Activated CD4-positive, alpha-beta T cell treated with anti-CD3 and anti-CD28 coated beads for 48 hours (primary cell): ENCODE measurements at places on chromosomes 3 and 15.

GRCh38 chr3:24387493-24387892 is 107.2 kb downstream of the THRB start:
- DNase-seq = no peak

DNA sequence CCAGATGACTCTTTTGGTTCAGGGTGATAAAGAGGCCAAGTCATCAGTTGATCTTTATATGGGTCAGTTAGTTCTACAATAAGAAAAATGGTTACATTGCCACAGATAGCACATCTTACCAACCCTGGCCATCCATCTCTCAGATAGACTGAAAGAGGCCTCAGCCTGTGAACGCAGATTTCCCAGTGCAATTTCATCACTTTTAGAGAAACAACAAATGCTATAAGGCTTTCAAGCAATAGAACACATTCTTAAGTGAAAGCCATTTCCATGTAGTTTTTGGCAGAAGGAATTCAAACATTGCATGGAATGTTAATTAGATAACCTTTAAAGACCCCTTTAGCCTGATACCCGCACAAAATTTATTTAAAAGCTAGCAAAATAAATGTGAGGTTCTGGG is 200.6 kb upstream of the ZBTB20 start:
- DNase-seq = no peak

DNA sequence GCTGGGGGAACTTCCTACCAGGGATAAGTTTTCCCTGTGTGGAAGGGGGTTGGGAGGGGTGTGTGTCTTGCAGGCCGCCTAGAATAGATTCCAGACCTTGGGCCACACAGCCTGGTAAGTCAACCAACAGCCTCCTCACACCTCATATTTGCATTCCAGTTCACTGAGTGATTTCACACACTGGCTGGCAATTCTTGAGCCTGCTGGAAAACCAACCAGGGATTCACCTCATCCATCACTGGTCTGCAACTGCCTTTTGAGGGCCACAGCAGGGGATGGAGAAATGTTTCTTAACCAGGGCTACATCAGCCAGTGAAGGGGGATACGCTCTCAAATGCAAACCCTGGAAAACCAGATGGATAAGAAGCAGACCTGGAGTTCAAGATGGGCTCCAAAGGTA is 2.0 kb downstream of the FSTL1 start:
- no peak for DNase-seq

DNA sequence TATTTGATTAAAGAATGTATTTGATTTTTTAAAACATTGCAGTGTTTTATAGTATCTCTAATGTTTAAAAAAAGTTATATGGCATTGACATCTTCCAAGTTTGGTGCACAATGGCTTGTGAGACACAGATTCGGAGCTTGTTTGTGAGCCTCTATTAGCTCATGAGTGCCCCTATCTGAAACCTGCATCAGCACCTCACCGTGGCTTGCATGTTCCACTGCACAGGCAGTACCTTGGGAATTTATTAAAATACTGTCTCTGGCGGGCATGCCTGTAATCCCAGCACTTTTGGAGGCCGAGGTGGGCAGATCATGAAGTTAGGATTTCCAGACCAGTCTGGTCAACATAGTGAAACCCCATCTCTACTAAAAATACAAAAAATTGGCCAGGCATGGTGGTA is 6.8 kb upstream of the RTP2 start:
- no peak for DNase-seq

DNA sequence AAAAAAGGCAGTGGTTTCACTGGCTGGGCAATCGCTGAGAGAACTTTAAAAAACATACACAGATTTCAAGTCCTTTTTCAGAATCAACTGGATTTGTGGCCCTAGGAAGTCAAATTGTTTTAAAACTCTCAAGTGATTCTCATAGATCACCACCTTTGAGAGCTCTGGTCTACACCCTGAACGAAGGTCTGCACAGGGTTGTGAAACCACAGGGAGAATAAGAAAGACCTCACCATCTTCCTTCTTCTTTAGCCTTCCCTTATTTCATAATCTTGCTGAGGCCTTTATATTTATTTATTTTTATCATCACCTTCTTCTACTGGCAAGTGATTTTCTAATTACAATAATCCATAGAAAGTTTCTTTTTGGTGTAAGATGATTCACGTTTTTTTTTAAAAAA is 58.1 kb downstream of the FOXP1 start:
- DNase-seq = no peak

DNA sequence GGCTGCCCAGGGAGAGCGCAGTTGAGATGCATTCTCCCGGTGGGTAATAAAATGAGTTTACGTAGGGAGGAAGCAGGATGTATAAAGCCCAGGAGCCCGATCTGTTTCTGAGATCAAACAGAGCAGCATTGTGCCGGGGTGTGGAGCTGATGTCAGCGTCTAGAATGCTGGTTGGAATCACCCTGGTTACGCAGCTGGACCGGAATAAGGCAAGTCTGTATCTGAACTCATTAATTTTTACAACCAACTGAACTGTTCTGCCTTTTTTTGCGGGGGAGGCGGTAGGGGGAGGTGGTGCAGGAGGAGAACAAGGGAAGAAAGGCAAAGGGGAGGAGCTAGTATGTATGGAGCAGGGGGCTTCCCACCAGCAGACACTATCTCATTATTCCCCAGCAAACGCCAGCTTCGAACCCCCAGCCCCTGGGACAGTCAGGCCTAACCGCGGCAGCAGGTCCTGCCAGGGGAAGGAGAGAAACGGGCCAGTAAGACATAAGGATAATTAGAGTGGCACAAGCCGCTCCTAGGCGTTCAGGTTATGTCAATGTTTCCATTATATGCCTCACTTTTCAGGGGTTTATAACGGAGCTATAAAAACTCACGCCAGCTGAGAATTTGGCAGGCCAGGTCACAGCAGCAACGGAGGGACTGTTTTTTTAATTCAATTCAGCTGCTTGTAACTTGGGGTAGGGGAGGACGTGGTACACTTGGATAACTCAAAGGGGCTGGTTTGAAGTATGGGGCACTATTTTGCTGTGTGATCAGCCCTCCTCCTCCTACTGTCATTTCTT is 175.3 kb upstream of the HES1 start:
- DNase-seq = no peak

- DNase-seq = no peak
Measured at GRCh38 chr3:60555686-60556354, 695.4 kb downstream of the FHIT start.

DNA sequence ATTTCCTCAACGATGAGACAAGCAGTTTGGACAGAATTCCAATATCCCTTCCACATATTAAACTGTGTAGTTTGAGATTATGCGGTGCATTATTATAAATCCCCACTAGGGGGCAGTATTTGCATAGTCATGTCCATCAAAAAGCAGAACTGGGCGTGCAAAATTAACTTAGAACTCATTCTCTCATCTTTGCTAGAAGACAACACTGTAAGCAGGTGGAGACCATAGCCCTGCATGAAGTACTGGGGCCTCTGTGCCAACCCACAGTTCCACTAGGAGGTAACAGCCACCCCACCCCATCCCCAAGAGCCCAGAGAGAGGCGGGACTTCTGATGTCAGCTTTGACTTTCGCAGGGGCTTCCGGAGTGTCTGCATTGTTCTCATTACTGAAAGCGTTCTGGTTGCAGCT is 106.6 kb upstream of the TMC3 start:
- DNase-seq = no peak

GRCh38 chr3:120793601-120794000 is 51.1 kb downstream of the GTF2E1 start:
- DNase-seq = no peak

GRCh38 chr3:189908646-189909045 is 212.1 kb downstream of the P3H2 start:
- DNase-seq = no peak

GRCh38 chr3:58835086-58835485 is 168.5 kb upstream of the FAM3D start:
- no peak for DNase-seq

DNA sequence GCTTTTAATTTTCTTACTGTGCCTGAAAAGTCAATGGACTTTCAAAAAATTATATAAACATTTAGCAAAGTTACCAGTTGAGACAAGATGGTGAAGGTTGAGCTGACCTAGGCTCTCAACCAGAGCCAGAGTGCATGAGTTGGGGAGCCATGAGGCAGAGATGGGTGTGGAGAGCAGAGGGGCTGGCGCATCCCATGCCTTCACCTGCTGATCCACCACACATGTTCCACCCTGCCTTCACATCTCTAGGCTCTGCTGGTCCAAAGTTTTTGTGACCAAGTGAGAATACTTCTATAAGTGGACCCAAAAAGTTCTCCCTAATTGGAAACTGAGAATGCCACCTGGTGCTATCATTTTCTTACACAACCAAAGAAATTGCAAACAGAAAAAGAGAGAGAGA is 47.3 kb downstream of the CCR3 start:
- no peak for DNase-seq

GRCh38 chr3:157488144-157488543 is 15.1 kb downstream of the VEPH1 start:
- DNase-seq = no peak

DNA sequence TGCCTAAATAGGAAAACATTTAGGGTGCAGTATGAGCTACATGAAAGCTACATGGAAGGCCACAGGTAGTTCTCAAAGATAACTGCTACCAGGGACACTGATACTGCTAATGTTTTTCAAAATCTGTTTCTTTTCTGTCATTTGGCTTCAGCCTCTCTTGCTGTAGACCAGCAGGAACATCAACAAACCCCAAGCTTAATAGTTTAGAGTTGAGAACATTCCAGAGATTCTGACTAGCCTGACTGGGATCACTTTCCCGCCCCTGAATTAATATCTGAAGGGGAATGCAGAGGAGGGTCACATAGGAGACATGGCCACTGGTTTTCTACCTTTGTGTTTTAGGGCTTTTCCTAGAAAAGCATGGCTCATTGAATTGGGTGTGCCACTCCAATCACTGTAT is 16.9 kb upstream of the C3orf38 start:
- DNase-seq = no peak

GRCh38 chr3:39168156-39168780 is 14.9 kb upstream of the CSRNP1 start:
- no peak for DNase-seq

DNA sequence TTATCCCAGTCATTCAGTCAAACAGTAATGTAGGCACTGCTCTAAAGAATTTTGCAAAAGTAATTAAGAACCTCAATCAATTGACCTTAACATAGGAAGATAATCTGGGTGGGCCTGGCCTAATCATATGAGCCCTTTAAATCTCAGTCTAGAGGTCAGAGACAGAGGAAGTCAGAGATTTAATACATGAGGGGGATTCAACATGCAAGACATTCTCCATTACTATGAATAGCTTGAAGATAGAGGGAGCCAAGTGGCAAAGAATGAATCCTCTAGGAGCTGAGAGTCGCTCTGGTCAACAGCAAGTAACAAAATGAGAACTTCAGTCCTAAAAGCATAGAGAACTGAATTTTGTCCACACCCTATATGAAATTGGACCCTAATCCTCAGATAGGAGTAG is 39.0 kb upstream of the MBNL1 start:
- DNase-seq = no peak

- no peak for DNase-seq
Measured at GRCh38 chr15:36809380-36809779, 230.0 kb downstream of the CDIN1 start.

DNA sequence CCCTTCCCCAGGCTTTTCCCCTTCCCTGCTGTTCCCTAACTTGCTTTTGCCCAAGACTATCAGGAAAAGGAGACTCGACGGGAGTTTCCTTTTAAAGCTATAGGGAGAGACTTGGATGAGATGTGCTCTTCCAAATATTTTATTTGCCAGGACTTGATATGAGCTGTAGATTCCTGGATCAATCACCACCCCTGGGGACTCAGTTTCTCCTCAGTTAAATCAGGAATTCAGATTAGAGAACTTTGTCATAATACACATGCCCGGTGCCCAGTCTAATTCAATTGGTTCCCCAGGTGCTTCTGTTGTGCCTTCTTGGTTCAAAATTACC is 46.6 kb downstream of the SMAD6 start:
- DNase-seq = no peak

DNA sequence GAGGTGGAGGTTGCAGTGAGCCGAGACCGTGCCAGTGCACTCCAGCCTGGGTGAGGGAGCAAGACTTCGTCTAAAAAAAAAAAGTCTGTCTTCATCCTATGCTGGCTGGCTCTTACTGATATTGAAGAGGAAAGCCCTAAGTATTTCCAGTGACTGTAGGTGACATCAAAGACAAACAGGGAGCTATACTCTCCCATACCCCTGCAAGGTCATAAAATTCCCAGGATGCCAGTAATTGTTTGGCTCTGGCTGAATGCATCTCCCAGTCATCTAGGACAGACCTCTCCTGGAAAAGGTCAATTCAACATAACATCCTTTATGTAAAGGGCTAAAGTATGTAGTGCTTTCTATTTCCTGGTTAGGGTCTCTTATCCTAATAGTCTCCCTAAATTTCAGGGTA is 8.0 kb downstream of the ZBBX start:
- DNase-seq = no peak

- peak; percentile 9 for DNase-seq
Measured at GRCh38 chr15:29825227-29825626, 3.0 kb upstream of the TJP1 start.

- no peak for DNase-seq
Measured at GRCh38 chr3:9846931-9847488, 3.2 kb upstream of the RPUSD3 start.

GRCh38 chr3:129836381-129837064 is 57.0 kb downstream of the TMCC1 start:
- DNase-seq = no peak

- DNase-seq = no peak
Measured at GRCh38 chr3:9253327-9253726, 3.9 kb upstream of the SRGAP3 start.

DNA sequence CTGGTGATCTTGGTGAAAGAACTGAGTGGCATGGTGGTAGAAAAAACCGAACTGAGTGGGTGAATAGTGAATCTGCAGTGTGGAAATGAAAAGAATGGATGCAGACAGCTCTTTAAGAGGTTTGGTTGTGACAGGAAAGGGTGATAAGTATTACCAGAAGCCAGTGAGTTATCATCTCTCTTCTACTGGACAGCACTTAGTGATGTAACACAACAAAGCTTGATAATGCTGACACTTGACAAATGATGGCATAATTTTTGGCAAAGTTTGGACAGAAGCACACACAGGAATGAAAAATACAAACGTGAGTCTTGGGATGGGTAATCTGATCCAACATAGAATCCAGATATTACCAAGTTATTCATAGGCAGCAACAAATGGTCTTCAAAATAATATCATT is 112.2 kb downstream of the ISL2 start:
- DNase-seq = no peak

DNA sequence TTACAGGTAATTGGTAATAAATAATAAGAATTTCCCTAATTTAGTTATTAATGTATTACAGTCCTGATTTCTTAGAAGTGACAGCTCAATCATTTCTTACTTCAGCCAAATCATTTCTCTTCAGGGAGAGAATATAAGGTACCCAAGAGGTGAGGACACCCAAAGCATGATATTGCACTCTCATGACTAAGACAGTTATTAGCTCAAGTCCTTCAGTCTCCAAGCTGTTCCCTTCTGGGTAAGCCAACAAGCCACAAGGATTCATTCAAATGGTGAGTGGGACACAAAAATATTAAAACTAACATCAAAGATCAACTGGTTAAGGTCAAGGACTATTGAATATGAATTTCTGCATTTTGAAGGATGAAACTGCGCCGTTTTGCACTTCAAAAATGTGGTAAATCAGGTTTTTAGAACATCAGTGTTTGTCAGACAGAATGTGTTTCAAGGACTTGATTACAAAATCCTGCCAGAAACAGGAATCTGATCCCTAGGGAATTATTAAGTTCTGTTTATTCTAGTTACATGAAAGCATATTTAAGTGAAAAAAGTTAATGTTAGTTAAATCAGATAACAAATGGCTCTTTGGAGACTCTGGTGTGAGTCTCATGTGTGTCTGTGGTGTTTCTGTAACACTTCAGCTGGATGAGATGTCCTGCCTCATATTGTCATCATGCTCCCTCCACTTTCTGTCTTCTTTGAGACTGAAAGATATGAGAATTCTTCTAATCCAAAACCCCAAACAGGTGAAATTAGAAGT is 101.7 kb upstream of the COL8A1 start:
- DNase-seq = no peak
